ENCODE measurements at places on chromosomes 11 and 22. TPM values are rescaled to one million over a fixed set of nuclear protein-coding genes. Genes with fewer than 3 reads are reported as not detected.
A peak's percentile ranks its signal among the peaks of the same experiment; 100 is the strongest.

The ZNHIT2 gene
- 14.4 TPM for total RNA-seq

The HTR3A gene
- total RNA-seq: not detected

The TMEM86A gene
- 0.05 TPM for total RNA-seq

The HYLS1 gene
- total RNA-seq: 15.1 TPM

The NCR3LG1 gene
- total RNA-seq: 0.17 TPM

The SCGB1A1 gene
- not detected for total RNA-seq

- DNase-seq: peak; percentile 15
Measured at GRCh38 chr11:30196400-30197206, 34.2 kb upstream of the FSHB start.

GRCh38 chr11:22539821-22540256 is 85.8 kb downstream of the FANCF start:
- no peak for DNase-seq

- no peak for DNase-seq
Measured at GRCh38 chr11:130429120-130429681, 792 bp upstream of the ADAMTS8 start.

DNA sequence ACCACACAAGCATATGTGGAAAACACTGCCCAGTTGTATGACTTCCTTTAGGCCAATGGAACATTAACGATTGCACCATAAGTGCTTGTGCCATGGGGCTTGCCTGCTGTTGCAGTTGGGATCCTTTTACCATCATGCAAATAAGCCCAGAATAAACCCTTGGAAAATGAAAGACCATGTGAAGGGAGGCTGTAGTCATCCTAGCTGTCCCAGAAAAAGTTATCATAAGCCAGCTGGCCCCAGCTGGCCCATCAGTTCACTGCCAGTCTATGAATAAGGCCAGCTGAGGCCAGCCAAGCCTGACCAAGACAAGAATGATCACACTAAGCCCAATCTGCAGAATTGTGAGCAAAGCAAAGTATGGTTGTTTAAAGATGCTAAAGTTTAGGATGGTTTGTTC is 253.9 kb upstream of the ARHGAP20 start:
- DNase-seq: peak; percentile 34

- DNase-seq: no peak
Measured at GRCh38 chr11:8613036-8613435, 19.0 kb upstream of the STK33 start.

DNA sequence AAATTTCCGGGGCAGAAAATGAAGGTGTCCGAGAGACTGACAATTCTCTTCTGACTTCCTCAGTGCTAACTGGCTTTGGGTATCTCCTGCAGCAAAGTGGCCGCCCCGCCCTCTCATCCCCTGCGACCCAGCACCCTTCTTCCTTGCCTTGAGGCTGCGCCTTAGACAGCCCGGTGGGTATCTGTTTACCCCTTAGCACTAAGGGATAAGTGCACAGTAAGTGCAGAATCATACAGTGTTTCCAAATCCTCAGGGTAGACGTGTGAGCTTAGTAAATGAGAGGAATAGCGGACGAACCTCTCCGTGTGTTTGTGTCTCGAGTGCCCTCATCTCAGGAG is 368 bp upstream of the CHORDC1 start:
- no peak for DNase-seq

GRCh38 chr11:92709329-92709728 is 260.1 kb upstream of the MTNR1B start:
- no peak for DNase-seq

- no peak for DNase-seq
Measured at GRCh38 chr11:121625777-121626506, 173.2 kb upstream of the SORL1-AS1 start.

- no peak for DNase-seq
Measured at GRCh38 chr11:32092581-32093170, 1.8 kb downstream of the RCN1 start.

- DNase-seq: no peak
Measured at GRCh38 chr22:50002791-50003190, 9.8 kb downstream of the IL17REL start.

DNA sequence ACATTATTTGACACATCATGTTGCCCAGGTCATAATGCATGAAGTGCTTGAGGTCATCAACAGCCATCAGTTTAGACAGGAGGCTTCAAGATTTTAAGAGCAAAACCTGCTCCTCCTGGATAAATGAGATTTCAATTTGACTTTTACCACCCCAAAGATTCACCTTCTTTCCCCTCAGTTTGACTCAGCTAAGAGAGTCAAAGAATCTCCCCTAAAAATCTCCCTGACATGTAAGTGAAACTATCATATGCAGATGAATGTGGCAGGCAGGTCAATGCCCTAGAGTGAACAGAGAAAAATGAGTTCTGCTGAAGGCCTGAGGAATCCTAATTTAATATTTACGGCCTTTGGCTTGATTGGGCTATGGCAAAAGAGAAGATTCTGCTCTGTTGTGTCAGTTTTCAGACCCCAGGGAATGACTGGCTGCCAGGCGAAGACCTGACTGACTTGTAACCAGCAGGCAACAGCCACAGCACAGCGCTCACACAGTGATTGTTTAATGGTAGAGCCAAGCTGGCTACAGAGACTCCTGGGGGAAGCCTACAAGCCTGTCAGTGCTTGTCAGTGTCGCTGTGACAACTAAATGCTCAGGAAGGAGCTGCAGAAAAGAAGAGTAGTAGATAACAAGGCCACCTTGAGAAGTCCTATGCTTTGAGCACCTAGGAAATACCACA is 491.2 kb upstream of the LRRC4C start:
- DNase-seq: no peak

GRCh38 chr22:35134637-35135036 is 68.7 kb downstream of the ISX start:
- DNase-seq: no peak

GRCh38 chr22:50704510-50705218 is 32.0 kb downstream of the SHANK3 start:
- DNase-seq: no peak

GRCh38 chr11:8624698-8625097 is 30.7 kb upstream of the STK33 start:
- no peak for DNase-seq

- no peak for DNase-seq
Measured at GRCh38 chr22:30302810-30303138, 13.5 kb upstream of the CASTOR1 start.

GRCh38 chr11:129779342-129779741 is 36.3 kb upstream of the TMEM45B start:
- no peak for DNase-seq

DNA sequence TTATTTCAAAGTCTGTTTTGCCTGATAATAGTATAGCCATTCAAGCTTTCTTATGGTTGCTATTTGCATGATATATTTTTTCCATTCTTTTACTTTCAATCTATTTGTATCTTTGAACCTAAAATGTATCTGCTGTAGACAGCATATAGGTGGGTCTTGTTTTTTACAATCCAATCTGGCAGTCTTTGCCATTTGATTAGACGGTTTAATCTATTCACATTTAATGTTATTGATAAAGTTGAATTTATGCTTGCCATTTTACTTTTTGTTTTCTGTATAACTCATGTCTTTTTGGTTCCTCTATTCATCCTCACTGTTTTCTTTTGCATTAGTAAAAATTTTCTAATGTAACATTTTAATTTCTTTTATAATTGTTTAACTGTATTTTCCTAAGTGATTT is 37.4 kb downstream of the MMP20 start:
- no peak for DNase-seq

DNA sequence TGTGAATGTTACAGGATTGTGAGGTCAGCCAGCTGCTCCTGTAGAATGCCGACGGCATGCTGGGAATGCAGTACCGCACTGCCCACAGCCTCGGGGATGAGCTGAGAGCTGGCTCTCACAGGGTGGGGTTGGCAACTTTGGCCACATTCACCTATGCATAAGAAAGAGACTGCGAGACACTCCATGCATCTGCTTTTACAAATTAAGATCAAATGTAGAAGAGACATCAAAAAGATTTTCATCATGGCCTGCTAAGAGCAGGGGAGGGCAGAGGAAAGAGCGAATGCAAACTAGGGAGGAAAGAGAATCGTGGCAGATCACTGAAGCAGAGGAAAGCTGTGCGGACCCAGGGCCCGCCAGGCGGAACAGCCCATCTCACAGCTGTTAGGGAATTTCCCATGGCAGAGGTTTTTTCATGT is 49.8 kb upstream of the SPATA19 start:
- DNase-seq: no peak

GRCh38 chr11:64659417-64660144 is 63.4 kb downstream of the NRXN2 start:
- DNase-seq: peak; percentile 81

All from MG63 (cell line).